ENCODE measurements at places on chromosomes 1 and 21.

- DNase-seq: no peak
Observed at GRCh38 chr1:83846138-83846537, 152.8 kb downstream of the TTLL7 start.

GRCh38 chr1:117232531-117232930 lies 21.8 kb upstream of the VTCN1 start:
- DNase-seq: no peak

DNA sequence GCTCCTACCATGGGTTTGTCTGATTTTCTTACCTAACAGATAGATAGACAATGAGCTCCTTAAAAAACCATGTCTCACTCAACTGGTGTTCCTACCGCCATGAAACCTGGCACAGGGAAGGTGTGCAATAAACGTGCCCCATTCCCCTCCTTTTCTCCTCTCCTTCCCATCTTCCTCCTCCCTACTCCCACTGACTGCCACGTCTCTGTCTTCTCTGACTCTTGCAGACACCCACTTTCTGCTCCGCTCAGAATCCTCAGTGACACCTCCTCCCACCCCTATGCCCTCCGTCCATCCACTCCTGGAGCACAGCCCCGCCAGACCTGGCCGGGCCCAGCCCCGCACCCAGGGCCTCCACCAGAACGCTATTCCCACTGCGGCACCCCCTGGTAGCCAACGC lies 52.9 kb downstream of the HMGB4 start:
- no peak for DNase-seq

GRCh38 chr21:29777160-29777559 lies 162.6 kb downstream of the GRIK1 start:
- DNase-seq: no peak

DNA sequence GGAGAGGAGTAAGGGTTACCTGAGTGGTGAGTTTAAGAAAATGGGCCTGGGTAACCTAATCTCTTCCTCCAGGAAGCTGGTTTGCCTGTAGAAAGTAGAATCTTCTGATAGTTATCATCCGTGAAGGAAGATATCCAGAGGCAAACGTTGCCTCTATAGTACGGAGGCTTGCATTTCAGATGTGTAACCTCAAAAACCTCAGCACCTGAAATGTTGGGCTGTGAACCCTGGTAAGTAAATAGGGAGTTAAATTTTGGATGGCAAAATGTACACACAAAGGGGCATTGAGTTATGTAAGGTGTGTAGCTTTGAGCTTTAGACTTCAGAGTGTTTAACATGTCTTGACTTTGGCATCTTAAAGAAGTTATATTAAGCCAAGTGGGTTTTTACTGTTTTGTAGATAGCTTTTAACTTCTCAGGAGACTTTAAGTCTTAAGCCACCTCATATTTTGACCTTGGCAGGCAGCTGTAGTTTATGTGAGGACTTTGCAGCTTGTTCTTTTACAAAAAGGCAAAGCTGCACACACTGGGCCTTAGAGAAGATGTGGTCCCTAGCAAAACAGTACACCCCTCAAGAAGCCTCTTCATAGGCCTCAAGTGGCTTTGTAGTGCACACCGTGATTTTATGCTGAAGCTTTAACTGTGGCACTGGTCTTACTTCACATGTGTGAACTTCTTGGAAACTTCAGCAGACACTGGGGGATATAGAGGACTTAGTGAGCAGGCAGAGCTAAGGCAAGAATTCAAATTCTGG lies 83.4 kb downstream of the SNRPE start:
- peak; percentile 46 for DNase-seq

DNA sequence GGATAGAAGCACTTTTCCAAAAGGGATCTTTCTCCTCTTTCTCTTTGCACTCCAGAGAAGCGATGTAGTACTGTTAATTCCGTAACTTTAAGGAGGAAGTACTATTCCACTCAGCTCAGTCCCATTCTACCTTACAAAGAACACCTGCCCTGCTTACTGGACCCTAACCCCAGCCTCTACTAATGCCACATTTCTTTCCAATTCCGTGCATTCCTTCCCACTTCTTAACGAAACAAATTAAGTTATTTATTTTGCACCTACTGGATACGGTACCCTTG lies 511 bp downstream of the NDC1 start:
- DNase-seq: no peak

DNA sequence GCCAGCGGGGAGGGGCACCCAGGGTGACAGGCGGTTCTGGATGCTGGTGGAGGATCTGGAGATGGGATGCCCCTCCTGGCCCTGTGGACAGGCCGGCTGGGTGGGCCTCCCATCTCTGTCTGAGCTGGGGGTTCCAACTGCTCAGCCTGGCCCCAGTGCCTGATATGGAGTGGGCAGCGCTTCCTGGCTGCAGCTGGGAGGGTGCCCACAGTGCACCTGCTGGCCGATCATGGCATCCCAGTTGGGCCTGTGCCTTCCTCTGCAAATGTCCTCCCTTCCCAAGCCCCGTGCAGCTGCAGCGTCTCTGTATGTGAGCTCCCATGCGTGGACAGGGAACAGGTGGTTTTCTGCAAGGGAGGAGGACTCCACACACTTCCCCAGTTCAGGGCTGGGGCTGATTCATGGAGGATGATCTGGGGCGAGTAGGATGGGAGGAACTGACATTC lies 2.1 kb downstream of the PFKL start:
- DNase-seq: no peak

DNA sequence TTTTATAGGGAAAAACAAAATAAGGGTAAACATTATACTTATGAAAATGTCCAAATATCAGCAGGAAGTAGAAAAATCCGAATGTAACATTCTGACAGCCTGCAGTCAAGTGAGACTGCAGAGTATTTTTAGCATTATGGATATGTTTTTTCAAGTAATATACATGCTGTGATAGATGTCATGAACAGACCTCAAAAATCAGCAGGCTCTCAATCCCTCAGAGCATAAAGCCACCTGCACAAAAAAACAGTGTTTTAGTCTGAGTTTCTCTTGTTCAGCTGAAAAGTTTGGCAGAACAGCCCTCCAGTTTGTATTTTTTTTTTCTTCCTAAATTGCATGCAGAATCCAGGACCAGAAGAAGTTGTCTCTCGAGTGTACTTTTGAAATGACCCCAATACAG lies 219.1 kb upstream of the FMN2 start:
- no peak for DNase-seq

- no peak for DNase-seq
Observed at GRCh38 chr1:160674415-160674814, 27.6 kb upstream of the SLAMF1 start.

- DNase-seq: peak; percentile 76
Observed at GRCh38 chr1:203451836-203452784, 23.5 kb upstream of the PRELP start.

- DNase-seq: no peak
Observed at GRCh38 chr1:29349871-29350491, 113.7 kb downstream of the PTPRU start.

DNA sequence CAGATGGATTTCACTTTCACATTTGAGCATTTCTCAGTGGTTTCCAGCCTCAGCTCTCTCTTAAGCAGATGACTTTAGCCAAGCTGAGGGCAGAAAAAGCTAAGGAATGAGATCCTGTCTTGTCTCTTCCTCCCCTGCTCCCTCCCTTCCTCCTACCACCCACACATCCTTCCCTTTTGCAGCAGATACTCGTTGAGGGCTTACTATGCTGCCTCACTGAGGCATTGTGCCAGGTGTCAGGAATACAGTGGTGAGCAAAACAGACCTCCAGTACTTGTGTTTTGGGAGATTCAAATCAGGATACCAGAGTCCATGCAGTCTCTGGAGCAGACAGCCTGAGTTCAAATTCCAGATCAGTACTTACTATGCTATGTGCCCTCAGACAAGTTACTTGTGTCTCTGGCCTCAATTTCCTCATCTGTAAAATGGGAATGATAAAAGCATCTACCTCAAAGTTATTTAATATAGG lies 43.2 kb downstream of the KIF26B start:
- peak; percentile 75 for DNase-seq

GRCh38 chr21:45283611-45284455 lies 3.9 kb downstream of the POFUT2 start:
- DNase-seq: peak; percentile 66

GRCh38 chr1:243422362-243422761 lies 166.5 kb downstream of the SDCCAG8 start:
- no peak for DNase-seq

DNA sequence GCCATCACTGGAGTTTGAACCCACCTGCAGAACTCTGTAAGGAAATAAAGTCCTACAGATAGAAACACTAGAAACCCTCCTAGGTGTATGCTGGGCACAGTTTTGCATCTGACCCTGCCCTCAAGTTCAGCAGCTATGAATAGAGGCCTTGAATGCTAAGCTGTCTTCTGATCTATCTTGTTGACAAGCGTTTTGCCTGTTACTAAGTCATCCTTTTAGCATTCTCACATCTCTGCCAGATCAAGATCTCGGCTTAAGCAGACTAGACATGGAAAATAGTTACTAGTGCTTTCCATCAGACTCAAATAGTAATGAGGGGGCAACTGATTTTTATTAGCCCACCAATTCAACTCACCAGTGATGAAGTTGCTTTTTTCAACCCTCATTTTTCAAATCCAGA lies 10.5 kb downstream of the TBX15 start:
- no peak for DNase-seq

GRCh38 chr1:178530502-178530901 lies 17.6 kb downstream of the TEX35 start:
- DNase-seq: no peak

- no peak for DNase-seq
Observed at GRCh38 chr1:223780318-223780717, 65.4 kb downstream of the TP53BP2 start.

- DNase-seq: no peak
Observed at GRCh38 chr1:116228511-116228910, 117.3 kb downstream of the MAB21L3 start.

DNA sequence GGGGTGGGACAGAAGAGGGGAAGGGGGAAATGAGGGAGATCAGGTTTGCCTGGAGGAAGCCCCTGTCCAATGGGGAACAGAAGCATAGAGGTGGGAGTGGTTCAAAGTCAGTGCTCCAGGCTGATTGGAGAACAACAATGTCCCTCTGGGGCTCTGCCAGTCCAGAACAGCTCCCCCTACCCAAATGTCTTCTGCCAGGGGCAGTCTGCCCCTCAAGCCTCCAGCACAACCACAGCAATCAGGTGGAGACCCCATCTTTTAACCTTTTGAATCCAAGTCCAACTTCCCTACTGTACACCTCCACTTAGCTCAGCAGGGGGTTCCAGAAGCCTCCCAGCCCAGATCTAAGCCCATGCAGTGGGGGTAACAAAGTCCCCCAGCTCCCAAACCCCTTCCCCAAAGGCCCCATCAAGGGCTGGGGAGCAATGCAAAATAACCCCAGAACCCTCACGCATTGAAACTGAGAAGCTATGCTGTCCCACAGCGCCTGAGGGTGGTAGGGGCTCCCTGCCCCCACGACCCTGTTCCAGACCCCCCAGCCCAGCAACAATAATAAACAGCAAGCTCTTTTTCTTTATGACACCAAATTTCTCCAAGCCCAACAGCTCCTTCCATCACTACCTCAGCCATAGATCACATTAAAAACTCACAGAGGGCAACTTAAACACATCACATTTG lies 3.3 kb downstream of the AHDC1 start:
- peak; percentile 92 for DNase-seq

- DNase-seq: peak; percentile 82
Observed at GRCh38 chr1:67853704-67854103, 20.4 kb upstream of the GNG12 start.

GRCh38 chr1:201009962-201010645 lies 13.4 kb downstream of the KIF21B start:
- peak; percentile 47 for DNase-seq

DNA sequence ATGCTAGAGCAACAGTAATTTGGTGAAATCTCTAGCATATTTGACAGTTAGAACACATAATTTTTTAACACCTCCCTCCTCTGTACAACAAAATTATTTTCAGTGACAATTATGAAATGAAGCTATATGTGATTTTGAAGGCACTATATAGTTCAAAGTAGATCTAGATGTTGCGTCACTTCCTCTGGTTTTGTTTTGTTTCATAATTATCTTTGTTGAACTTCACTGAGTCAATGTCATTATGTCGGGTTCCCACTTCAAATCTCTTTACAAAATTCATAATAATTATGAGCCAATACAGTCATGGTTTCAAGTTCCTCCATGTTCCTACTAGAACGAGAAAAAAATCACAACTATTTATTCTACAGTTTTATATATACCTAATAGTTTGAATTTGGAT lies 254.8 kb upstream of the PLXNA2 start:
- no peak for DNase-seq

DNA sequence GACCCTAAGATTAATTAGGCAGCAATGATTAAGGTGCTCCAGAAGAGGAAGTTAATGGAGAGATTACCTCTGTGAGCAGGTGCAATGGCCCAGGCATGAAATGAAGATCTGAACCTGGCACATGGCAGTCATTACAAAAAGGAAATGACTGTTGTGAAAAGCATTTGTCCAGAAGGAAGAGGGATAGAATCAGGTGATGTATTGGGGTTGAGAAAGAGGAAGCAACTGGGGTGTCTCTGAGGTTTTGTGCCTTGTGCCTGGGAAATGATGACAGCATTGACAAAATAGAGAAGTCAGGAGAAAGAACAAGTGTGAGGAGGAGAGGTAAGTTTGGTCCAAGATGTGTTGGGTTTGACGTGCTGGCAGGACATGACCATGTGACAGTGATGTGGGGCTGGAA lies 5.6 kb downstream of the CRCT1 start:
- DNase-seq: no peak

DNA sequence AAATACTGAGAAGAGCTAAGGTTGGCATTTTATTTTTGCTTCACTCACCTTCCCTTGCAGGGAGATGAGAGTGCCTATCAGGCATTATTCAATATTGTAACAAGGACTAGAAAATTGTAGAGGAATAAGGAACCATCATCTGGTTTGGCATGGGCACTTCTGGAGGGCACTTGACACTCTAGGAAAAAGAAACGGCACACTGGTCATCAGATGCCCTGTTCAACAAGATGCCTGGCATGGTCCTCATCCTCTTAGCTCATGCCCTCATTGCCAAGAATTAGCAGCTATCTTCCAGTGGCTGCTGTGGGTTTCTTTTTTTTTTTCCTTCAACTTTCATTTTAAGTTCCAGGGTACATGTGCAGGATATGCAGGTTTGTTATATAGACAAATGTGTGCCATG lies 95.1 kb upstream of the ESRRG start:
- DNase-seq: no peak

DNA sequence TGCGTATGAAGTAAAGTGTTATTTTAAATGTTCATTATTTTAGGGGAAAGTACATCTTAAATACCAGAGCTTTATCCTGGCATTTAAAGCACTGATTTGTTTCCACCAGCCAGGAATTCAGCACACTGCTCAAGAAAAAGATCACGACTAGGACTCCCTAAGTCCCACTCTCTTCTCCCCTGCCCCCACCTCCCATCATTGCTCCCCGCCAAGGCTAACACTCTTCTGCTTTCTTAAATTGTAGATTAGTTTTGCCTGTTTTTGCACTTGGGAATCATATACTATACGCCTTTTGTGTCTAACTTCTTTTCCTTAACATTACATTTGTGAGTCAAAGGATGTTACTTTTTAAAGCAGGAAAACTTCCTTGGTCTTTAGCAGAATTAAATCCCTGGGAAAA lies 37.5 kb upstream of the C1orf105 start:
- no peak for DNase-seq

DNA sequence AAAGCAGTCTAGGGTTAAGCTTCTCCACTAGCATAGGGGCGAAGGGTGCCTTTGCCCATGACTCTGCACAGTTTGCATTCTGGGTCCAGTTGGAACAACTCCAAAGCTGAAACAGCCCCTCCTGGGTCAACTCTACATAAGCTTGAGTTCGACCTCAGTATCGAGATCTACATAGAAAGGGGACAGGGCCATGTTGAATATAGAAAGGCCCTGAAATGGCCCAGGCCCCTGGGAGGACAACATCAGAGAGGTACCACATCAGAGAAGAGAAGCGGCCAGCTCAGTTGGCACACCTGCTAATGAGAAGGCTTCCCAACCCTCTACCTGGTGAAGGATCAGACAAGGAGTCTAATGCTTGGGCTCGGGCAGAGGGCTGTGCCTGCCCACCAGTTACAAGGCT lies 1.6 kb downstream of the DENND2D start:
- DNase-seq: peak; percentile 35

Data from osteoblast (primary cell).